ENCODE measurements at places on chromosomes 1 and 21. TPM values are rescaled to one million over a fixed set of nuclear protein-coding genes. Genes with fewer than 3 reads are reported as not detected.

DNA sequence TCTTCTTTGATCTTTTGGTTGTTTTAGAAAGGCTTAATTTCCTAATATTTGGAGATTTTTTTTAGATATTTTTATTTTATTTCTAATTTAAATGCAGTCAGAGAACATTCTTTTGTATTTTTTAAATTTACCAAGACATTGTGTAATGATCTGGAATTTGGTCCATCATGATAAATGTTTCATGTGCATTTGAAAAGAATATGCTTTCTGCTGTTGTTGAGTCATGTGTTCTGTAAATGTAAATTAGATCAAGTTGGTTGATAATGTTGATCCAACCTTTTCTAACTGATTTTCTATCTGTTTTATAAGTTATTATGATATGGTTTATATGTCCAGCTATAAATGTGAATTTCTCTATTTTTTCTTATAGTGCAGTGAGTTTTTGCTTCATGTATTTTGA, 19.8 kb downstream of the UTS2 start:
- no peak for DNase-seq
- H3K4me1 ChIP-seq = no peaks in the 10 kb centered on the region
- H3K27ac ChIP-seq = no peak overlapping the region
- H3K4me3 ChIP-seq = no peak overlapping the region

- H3K27me3 ChIP-seq = no peaks in the 10 kb centered on the region
- no peak overlapping the region for H3K4me3 ChIP-seq
- no peak for DNase-seq
- H3K4me1 ChIP-seq = no peaks in the 10 kb centered on the region
- H3K27ac ChIP-seq = no peak overlapping the region
- no peaks in the 10 kb centered on the region for H3K36me3 ChIP-seq
Observed at GRCh38 chr1:30704765-30705509, 18.4 kb downstream of the MATN1 start.

The SPRR2B gene
- not detected for total RNA-seq

The MXRA8 gene
- 138 TPM for total RNA-seq

The MCOLN3 gene
- total RNA-seq = 16.4 TPM

Data from hepatocyte (in vitro differentiated cells).